ENCODE measurements at places on chromosomes 5 and 9.

GRCh38 chr5:10153808-10154537 is 95.7 kb downstream of the ATPSCKMT start:
- no peak for DNase-seq

DNA sequence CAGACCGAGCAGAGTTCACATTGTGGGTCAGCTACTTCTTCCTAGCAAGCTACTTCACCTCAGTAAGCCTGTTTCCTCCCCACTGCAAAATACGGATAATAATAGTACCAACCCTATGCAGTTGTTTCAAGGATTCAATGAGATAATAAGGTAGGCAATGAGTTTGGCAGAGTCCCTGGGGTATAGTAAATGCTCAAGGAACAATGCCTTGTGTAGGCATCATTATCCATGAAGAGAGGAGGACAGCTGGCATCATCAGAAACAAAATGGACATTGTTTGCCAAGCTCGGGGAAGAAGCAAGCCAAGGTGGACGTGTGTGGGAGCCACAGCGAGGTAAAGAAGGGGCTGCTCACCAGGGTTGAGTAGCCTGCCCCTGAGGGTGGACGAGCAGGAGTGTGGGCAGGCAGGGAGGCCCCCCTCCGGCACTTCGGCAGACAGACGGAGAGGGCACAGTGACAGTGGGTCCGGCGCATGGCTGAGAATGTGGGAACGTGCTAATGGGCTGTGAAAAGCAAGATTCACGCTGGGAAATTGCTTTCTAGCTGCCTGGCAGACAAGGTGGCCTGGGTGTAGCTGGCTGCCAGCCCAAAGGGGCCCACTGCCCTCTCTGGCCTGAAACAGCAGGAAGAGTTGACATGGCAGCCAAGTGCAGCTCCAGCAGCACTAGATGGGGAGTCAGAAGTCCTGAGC is 10.1 kb downstream of the CAMK2A start:
- DNase-seq: no peak

DNA sequence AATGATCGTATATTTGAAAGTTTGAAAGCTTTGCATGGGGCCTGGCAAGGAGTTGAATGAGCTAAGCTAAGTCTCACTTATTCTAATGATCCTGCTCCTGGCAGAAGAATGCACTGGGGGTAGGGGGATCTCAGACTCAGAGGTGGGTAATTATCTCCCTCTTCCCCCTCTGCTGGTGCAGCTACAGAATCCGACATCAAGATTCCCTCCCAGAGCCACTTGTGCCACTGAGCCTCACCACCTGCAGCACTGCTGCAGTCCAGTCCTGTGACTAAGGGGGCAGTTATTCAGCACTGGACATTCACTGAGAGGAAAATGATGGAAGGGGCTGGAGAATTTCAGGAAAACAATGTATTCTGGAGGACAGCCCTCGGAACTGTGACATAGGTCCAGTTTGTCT is 205.8 kb downstream of the DEPDC1B start:
- DNase-seq: no peak

- no peak for DNase-seq
Observed at GRCh38 chr9:17751486-17751885, 172.6 kb downstream of the SH3GL2 start.

- peak; percentile 24 for DNase-seq
Observed at GRCh38 chr5:112636751-112637150, 100.9 kb upstream of the APC start.

DNA sequence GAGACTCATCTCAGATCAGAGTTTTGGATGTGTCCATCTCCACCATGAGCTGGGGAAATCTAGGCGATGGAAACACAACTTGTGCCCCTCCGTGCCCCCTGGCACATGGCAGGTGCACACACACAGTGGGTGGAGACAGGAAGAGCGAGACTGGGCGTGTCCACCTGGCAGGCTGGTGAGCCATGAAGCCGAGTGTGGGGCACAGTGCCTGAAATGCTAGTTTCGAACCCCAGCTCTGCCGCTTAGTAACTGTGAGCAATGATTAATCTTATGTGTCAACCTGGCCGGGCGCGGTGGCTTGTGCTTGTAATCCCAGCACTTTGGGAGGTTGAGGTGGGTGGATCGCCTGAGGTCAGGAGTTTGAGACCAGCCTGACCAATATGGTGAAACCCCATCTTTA is 80.8 kb upstream of the RNU6ATAC start:
- DNase-seq: no peak

- DNase-seq: peak; percentile 72
Observed at GRCh38 chr5:59789197-59789596, 104.3 kb downstream of the PDE4D start.

GRCh38 chr5:32458880-32459495 is 14.4 kb upstream of the ZFR start:
- DNase-seq: no peak

- DNase-seq: no peak
Observed at GRCh38 chr5:88813244-88813643, 69.7 kb downstream of the MEF2C start.

- DNase-seq: peak; percentile 37
Observed at GRCh38 chr9:18319918-18320445, 154.0 kb upstream of the ADAMTSL1 start.

- DNase-seq: peak; percentile 90
Observed at GRCh38 chr5:111748304-111748763, 8.7 kb downstream of the NREP start.

GRCh38 chr5:143261748-143262392 is 141.6 kb downstream of the NR3C1 start:
- peak; percentile 77 for DNase-seq

DNA sequence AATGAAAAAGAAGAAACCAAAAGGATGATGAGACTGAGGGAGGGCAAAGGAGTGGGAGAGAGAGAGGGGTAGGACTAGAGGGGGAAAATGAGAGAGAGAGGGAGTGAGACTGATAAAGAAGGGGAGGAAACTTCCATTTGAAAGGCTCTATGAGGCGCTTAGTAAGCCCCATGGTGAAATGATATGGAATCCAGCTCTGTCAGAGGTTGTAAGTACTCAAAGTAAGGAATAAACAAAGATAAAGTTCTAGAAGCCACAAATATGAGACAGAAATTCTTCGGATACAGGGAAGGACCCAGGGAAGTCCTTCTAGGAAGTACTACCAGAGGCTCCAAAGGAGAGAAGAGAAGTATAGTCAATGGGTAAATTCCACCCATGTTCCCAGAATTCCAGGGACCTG is 21.7 kb upstream of the VLDLR start:
- peak; percentile 18 for DNase-seq

DNA sequence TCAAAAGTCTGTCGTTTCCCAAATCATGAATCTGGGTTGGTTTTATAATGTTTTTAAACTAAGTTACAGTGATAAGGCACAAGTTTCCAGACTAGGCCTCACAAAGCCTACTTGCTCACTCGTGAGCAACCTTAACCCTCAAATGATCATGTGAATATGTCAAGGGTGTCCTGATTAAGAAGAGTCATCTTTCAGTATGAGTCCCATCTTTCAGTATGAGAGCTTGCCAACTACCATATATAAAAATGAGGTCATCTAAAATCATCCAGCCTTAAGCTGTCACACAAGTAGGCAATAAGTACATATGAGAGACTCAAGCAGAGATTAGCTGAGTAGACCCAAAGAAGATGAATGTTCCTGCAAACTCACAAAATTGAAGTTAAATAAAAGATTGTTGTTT is 668.4 kb upstream of the FAM174A start:
- no peak for DNase-seq

- peak; percentile 22 for DNase-seq
Observed at GRCh38 chr5:136979131-136979530, 520.0 kb downstream of the SPOCK1 start.

DNA sequence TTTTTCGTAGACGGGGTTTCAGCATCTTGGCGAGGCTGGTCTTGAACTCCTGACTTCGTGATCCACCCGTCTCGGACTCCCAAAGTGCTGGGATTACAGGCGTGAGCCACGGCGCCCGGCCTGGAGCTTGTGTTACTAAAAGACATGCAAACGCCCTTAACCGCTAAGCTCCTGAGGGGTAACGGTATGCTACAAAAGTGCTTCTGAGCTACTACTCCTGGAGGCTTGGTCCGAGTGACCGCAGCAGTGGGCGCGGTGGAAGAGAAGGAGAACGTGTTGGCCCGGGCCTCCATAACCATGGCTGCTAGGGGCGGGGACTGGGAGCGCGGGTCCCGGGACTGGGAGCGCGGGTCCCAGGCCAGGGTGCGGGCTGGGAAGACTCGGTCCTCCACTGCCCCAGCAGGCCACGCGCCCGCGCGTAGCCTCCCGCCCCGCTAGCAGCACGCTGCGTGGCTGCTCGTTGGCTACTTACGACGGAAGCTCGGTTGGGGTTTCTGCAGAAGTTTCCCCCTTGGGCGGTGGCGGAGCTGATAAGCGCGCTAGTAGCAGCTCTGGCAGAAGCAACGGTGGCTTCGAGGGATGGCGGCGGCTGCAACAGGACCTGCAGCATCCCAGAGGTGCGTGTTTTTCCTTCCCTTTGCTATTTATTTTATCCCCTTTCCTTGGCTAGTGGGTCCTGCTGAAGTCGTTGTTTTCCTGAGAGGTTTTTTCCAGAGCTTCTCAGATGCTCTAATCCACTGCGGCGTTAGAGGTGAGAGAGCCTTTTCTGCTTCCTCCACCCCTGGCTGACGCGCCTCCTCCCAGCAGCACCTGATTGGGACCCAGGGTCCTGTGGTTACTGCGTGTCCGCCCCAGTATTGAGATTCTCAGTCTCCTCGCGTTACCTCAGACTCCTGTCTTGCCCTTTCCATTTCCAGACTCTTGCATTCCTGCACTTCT is 69.2 kb upstream of the CCDC180 start:
- DNase-seq: peak; percentile 78

GRCh38 chr9:88605512-88606362 is 70.8 kb downstream of the NXNL2 start:
- peak; percentile 59 for DNase-seq

DNA sequence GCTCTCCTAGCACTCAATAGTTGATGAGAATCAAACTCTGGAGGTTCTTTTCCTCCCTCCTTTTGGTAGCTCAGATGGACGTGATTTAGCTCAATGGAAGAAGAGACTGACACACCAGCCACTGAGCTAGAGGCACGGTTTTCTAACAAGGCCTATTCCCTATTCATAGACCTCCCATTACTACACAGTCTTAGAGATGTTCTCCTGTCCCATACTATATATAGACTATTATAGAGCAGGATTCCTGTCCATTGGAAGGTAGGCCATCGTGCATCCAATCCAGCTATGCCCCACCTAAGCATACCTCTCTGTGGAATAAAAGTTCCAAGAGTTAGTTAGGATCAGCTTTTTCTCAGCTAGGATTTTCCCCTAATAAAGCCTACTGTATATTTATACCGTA is 30.3 kb upstream of the CTNNAL1 start:
- no peak for DNase-seq

GRCh38 chr5:71658916-71659662 is 60.0 kb upstream of the CARTPT start:
- DNase-seq: no peak

DNA sequence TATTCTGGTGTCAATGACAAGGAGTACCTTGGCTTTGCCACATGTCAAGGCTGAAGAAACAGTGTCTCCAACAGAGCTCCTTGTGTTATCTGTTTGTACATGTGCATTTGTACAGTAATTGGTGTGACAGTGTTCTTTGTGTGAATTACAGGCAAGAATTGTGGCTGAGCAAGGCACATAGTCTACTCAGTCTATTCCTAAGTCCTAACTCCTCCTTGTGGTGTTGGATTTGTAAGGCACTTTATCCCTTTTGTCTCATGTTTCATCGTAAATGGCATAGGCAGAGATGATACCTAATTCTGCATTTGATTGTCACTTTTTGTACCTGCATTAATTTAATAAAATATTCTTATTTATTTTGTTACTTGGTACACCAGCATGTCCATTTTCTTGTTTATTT is 19.8 kb downstream of the CD274 start:
- DNase-seq: no peak

- DNase-seq: no peak
Observed at GRCh38 chr9:89594811-89595550, 9.8 kb upstream of the GADD45G start.

DNA sequence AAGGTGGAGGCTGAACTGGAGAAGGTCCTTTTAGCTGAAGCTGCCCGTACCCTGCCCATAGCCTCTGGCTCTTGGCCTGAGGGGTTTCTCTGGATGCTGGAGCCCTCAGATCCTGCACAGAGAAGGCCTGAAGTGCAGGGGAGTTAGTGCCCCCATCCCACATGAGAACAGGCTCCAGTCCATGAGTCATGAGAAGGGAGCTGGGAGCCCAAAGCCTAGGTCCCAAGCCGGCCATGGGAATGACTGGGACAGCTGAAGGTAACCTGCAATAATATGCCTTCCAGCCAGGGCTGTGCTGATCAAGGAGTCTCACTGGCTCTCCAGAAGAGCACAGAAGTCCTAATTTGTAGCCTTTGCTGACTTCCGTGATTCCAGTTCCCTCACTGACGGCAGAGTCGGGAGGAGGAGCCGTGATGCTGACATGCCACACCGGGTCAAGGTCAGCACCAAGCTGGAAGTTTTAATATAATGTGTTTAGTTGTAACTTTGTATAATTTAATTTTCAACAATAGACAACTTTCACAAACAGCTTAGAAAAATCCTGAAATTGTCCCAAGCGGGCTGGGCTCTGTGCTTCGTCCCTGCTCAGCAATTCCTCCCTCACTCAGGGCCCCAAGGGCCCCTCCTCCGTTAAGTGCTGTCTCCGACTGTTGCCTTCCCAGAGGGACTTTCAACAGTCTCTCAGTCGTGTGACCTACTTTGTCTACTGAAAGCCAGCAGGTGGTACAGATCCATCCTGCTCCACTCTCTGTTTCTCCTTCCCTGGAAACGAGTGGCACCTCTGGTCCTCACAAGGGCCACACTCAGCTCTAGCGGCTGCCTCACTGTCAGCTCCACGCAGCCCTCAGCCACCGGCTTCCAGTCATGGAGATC is 387.8 kb downstream of the GADD45G start:
- DNase-seq: no peak

- no peak for DNase-seq
Observed at GRCh38 chr9:89309608-89310474, 1.2 kb upstream of the CKS2 start.

DNA sequence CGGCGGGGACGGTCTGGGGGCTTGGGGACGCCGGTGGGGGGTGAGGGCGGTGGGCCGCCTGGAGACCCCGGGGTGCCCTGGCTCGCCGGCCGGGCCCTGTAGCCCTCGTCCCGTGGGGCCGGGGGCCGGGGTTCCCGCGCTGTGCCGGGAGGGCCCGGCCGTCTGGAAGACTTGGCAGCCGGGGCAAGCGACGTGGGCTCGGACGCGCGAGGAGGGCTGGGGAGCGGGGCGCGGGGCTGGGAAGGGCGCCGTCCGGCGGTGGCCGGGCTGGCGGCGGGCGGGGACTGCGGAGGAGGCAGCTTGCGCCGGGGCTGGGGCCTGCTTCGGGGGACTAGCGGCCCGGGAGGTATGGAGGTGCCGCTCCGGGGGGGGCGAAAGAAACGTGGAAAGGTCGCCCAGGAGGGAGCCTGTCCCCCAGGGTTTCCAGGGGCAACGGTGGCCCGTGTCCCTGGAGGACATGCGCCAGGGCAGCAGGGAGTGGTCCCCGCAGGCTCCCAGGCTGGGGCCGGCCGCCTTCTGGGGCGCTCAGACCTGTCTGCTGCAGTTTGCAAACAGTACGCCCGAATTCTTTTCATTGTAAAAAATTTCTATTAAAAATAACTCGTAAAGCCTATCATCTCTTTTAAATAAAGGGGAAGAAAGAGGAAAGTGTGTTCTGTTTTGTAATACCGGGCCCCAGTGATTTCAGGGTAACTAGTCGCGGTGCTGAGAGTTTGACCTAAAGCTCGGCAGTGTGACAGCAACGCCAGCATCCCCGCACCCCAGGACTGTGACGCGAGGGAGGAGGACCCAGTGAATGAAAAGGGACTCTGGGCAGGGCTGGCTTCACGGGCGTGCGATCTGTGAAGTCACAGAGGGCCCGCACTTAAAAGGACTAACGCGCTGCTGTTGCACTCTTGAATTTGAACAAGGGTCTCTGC is 752 bp upstream of the ANKH start:
- peak; percentile 28 for DNase-seq

GRCh38 chr5:154359221-154359573 is 86.6 kb upstream of the SAP30L start:
- DNase-seq: no peak
